NCI-H187 (cell line): ENCODE measurements at places on chromosomes 2 and 18.

- no peak for DNase-seq
Measured at GRCh38 chr2:30492619-30493018, 45.6 kb downstream of the LCLAT1 start.

DNA sequence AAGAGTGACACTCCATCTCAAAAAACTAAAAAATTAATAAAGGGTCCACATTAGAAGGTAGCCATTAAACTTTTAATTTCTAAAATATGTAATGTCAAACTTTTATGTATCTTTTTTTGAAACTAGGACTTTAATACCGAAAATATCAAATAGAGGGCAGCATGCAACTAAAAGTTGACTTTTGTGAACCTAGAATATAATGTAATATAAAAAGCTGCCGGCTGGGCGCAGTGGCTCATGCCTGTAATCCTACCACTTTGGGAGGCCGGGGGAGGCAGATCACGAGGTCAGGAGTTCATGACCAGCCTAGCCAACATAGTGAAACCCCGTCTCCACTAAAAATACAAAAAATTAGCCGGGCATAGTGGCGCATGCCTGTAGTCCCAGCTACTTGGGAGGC is 62.8 kb downstream of the INO80D start:
- no peak for DNase-seq

DNA sequence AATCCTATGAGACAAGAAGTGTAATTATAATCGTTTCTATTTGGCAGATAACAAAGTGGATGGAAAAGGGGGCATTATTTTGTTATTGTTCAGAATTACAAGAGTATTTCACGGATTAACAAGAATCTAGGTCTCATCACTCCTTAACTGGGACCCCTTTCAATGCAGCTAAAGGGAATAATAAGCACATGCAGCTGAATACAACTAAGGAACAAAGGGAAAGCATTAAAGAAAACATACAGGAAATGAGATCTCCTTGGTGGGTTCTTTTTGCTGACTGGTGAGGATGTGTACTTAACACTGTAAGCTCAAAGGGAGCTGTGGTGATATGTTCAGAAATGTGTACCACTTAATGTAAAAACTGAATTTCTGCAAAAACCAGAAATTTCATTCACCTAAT is 140.5 kb upstream of the WDSUB1 start:
- no peak for DNase-seq

DNA sequence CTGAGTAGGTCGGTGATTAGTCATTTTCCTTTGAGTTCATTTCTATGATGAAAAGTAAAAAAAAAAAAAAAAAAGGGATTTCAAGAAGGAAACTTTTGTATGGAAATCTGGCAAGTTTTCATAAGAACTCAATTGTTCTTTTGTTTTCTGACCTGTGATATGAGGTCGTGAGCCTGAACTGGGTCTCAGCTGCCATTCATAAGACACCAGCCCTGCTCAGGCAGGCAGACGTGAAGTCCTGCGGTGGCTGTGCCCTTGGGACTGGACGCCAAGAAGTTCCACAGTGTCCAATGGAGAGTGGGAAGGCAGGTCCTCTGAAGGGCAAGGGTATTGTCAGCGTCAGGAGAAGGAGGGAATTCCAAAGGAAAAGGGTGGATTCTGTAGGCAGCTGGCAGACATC is 183.9 kb downstream of the NCK2 start:
- DNase-seq, result no peak

DNA sequence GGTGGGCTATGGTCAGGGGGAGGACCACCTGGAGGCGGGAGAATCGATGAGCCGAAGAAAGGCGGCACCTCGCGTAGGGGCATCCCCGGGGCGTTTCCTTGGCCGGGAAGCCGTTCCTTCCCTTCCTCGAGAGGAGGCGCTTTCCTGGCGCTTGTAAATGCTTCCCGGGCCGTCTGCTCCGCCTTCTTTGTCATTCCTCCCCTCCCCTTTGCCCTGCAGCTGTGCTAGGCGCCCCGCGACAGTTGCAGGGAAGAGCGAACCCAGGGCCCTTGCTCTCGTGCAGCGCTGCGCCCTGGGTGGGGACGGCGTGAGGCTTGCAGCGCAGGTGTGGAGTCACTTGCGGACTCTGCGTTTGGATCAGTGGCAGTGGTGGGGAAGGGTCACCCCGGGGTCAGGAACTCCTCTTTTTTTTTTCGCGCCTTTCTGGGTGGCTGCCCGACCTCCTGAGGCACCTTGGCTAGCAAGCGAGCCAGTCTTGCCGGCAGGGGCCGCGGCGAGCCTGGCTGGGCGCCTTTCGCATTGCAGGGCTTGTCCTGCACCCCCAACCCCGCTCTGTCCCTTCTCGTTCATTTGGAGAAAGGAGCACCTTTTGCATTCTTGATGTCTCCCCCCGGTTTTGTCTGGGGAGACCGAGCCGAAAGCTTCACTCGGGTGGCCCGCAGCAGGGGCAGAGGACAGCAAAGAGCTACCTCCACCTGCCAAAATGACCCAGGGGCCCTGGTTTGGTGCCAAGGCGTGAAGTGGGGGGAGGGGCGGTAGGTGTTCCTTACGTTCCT is 858 bp downstream of the KCNS3 start:
- peak; percentile 45 for DNase-seq

DNA sequence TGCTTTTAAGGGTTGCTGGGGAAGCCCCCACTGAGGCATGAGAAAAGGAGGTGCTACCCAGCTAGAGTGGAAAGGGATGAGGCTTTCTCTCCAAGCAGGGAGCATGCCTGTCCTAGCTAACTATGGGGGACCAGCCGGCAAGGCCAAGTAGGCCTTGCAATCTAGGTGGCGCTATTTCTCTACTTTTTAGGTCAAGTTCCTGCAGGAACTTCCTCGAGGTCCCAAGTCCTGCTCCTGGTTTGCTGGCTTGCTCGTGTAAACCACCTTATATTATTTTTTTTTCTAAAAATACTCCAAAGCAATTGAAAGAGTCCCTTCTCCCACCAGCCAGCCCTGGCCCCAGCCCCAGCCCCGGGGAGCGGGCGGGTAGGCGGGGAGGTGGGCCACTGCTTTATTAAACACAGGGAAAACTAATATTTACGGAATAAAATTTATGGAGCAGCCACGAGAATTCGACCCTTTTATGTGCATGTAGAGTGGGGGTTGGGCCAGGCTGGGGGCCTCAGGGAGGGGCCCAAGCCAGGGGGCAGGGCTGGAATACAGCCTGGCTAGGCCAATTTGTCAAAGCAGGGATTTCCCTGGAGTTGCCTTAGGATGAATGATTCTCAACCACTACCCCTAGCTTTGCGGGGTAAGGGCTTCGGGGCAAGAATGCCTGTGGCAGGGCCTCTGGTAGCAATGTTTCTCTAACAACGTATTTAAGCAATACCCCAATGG is 12.8 kb upstream of the IHH start:
- DNase-seq, result no peak

DNA sequence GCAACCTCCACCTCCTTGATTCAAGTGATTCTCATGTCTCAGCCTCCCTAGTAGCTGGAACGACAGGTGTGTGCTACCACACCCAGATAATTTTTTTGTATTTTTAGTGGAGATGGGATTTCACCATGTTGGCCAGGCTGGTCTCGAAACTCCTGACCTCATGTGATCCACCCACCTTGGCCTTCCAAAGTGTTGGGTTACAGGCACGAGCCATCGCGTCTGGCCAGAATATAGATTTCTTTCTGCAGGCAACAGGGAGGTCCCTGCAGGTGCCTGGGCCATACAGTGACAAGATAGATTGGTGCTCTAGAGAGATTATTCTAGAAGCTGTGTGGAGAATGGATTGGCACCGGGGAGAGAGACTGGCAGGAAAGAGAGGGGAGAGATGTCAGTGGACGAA is 13.3 kb downstream of the PLCD4 start:
- no peak for DNase-seq

DNA sequence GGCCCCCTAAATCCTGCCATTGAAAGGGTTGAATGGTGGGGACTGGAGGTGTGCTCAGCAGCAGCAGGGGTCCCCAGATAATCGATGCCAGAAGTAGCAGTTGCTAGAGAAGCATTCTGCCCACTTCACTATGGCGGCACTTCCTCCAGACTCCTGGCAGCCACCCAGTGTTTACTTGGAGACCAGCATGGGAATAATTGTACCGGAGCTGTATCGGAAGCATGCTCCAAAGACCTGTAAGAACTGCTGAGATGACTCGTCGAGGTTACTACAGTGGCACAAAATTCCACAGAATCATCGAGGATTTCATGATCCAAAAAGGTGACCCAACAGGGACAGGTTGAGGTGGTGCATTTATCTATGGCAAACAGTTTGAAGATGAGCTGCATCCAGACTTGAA is 11.0 kb upstream of the GAREM2 start:
- no peak for DNase-seq

DNA sequence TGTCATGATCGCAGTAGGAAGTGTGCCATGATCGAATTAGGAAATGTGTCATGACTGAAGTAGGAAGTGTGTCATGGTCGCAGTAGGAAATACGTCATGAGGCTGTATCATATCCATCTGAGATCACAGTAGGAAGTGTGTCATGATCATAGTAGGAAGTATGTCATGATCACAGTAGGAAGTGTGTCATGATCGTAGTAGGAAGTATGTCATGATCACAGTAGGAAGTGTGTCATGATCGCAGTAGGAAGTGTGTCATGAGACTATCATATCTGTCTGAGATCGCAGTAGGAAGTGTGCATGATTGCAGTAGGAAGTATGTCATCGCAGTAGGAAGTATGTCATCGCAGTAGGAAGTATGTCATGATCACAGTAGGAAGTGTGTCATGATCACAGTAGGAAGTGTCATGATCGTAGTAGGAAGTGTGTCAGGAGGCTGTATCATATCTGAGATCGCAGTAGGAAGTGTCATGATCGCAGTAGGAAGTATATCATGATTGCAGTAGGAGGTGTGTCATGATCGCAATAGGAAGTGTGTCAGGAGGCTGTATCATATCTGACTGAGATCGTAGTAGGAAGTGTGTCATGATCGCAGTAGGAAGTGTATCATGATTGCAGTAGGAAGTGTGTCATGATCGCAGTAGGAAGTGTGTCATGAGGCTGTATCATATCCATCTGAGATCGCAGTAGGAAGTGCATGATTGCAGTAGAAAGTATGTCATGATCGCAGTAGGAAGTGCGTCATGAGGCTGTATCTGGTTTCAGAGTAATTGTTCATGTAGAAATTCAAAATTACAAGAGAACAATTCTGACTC is 56.4 kb upstream of the NFATC1 start:
- DNase-seq, result no peak

- DNase-seq, result no peak
Measured at GRCh38 chr18:79203017-79203605, 133.9 kb downstream of the ATP9B start.

- DNase-seq, result no peak
Measured at GRCh38 chr2:27647289-27647688, 16.1 kb downstream of the SUPT7L start.

GRCh38 chr2:209875270-209875669 is 103.6 kb downstream of the UNC80 start:
- no peak for DNase-seq

- no peak for DNase-seq
Measured at GRCh38 chr2:108916122-108916795, 72.8 kb downstream of the EDAR start.

- DNase-seq, result no peak
Measured at GRCh38 chr18:604771-605170, 8.0 kb downstream of the CLUL1 start.

- DNase-seq, result no peak
Measured at GRCh38 chr18:10291568-10291981, 162.9 kb upstream of the APCDD1 start.
